D721Med (cell line): ENCODE measurements at places on chromosomes 7 and 10.

- no peak for DNase-seq
Measured at GRCh38 chr10:14588084-14588937, 186.4 kb downstream of the FAM107B start.

- no peak for DNase-seq
Measured at GRCh38 chr7:136940917-136941316, 72.5 kb downstream of the CHRM2 start.

GRCh38 chr7:127035203-127035849 lies 217.4 kb downstream of the GRM8 start:
- DNase-seq, result no peak

DNA sequence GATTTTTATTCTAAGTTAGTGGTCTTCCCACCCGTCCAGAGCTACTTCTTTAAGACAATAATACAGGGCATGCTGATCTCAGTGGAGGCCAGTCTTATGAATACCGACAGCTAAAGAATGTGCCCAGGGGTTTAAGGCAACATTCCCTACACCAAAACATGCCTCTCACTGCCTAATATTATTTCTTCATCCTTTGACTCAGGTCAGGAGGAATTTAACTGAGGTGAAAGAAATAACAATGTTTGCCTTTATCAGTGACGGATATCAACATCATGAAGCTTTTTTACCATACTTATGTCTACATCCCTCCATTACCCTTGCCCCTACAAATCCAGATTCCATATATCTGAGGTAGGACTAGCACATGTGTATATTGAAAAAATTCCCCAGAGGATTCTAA lies 33.3 kb upstream of the TES start:
- DNase-seq, result no peak

DNA sequence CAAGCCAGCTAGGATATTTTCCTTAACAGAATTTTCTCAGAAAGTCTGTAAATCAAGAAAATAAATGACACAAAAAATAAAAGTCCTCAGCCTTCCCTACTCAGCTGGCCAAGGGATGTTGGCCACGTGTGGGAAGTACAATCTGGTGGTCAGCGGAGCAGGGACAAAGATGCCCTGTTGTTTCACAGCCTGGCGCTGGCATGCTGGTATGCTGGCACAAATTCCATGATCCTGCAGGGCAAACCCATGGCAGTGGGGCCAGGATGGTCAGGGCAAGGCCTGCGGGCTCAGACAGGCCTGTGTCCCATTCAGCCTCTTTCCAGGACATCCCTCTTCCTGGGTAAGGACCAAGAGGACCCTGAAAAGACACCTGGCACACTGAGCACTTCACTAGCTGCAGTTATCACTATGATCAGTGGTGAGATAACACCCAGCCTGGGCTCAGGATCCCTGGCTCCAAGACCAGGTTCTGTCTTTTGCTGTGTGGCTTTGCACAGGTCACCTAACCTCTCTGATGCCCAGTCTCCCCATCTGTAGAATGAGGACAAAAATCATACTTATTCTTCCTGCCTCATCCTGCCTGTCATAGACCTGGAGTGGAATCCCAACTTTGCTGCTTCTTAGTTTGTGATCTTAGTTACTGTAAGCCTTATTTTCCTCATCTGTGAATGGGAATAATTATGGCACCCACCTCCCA lies 10.8 kb upstream of the HSPA12A start:
- DNase-seq, result no peak

GRCh38 chr7:50404392-50404791 lies 45.8 kb downstream of the FIGNL1 start:
- no peak for DNase-seq

GRCh38 chr7:107579554-107579884 lies 527 bp upstream of the BCAP29 start:
- no peak for DNase-seq

DNA sequence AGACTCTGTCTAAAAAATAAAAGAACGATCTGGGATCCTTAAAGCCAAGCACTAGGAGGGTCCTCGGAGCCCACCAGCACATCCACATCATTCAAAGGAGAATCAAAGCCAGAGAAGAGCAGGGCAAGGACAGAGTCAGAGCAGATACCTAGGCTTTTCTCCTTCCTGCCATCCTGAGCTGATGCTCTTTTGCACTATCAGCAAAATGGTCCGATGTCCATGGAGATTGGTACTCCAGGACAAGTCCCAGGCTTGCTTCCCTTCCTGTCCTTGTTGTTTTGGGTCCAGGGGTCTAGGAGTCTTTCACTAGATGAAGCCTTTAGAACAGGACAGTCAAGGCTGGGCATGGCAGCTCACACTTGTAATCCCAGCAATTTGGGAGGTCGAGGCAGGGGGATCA lies 58.0 kb upstream of the ELN start:
- DNase-seq, result no peak

DNA sequence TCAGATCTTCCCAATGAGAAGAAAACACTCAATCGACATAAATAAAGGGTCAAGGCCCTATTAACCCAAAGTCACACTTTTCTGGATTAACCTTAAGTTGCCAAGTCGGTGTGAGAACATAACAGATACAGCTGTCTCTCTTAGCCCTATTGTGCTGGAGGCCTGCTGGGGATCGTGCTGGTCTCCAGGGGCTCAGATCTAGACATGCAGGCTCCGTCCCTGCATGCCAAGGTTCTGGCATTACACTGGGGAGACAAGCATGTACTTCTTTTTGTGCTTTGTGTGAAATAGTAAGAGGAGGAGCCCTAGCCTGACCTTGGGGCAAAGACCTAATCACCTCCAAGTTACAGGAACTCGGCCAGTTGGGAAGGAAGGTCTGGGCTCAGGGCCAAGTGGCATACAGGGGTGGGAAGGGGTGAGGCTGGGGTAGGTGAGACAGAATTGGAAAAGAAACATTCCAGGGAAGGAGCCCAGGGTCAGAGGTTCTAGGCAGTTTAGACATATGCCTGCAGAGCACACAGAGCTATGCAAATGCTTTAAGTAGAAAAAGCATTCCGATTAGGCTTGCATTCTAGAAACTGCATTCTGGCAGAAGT lies 216.4 kb downstream of the HECW1 start:
- DNase-seq, result no peak

GRCh38 chr7:51543801-51544553 lies 227.4 kb upstream of the COBL start:
- no peak for DNase-seq

- no peak for DNase-seq
Measured at GRCh38 chr10:83605783-83606630, 533.3 kb upstream of the GHITM start.

GRCh38 chr7:87474533-87475358 lies 734 bp downstream of the ABCB4 start:
- DNase-seq, result no peak

DNA sequence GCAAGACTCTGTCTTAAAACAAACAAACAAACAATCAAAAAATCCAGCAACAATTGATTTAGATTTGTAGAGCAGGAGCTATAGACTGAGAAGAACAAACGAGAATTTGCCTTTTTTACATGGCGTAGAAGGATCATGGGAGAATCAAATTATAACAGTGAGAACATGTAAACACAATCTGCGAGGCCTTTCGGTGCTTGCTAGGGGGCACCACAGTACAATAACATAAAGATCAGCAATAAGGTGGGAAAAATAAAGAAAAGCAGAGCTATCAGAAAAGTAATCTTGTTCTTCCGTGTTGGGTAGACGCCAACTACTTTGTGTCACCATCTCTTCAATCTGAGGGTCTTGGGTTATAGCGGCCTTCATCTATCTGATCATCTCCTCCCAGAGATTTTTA lies 82.2 kb downstream of the NOD1 start:
- no peak for DNase-seq

DNA sequence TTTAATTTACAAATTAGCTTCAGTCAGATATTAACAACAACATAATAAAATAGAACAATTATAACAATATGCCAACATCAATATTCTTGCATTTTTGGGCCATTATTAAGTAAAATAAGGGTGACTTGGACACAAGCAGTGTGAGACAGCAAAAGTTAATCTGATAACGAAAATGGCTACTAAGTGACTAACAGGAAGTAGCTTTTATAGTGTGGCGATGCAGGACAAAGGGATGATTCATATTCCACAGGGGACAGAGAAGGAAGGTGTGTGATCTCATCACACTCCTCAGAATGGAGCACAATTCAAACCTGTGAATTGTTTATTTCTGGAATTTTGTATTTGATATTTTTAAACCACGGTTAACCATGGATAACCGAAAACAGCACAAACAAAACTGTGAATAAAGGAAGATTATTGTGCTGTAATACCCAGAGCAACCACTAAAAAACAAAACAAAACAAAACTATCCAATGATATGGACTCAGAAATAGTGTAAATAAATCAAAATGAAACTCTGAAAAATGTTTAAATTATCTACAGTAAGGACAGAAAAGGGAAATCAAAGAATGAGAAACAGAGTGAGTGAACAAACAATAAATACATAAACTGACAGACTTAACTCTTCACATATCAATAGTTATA lies 66.9 kb upstream of the TFEC start:
- DNase-seq, result no peak

DNA sequence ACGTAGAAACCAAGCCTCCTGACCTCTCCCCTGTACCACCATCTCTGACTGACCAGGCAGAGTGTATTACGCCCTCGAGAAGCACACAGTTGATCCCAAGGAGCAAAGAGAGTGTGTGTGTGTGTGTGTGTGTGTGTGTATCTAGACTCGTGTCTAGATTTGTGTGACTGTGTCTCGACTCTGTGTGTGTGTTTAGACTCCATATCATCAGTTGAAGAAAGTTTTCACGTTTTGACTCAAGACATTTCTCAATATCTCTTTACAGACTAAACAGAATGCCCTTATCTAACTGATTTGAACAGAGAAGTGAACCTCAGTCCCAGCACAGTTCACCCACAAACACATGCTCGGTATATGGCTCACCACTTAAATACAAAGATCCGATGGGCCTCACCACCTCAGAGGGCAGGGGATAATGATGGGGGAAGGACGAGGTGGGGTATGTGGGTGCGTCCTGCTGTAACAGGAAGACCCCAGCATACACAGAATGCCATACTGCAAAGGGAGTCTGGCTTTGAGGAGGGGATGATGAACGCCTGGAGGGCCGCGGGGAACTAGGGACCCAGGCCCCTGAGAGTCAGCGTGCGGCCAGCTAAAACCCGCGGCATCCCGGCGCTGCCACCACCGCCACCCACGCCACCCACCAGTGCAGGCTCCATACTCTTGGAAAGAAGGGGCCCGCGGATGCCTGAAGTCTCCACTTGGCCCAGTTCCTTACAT lies 780 bp downstream of the ALDH18A1 start:
- DNase-seq, result no peak

DNA sequence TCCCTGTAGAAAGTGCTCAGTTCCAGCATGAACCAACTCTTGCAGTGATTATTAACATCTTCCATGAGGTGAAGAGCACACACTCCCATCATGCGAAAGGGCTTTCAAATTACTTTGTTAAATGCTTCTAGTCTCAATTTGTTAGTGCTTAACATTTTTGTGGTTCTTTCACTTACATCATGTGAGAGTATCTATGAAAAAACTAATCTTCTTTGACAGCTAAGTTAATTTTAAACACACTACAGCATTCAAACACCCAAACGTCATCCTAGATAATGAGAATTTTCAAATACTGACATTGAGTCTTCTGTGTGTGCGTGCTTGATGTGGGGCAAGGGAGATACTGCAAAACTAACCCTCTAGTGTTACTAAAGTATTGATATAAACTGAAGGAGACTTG lies 84.8 kb downstream of the ETV1 start:
- DNase-seq, result no peak

GRCh38 chr7:96135241-96135640 lies 186.7 kb downstream of the SLC25A13 start:
- DNase-seq, result no peak

DNA sequence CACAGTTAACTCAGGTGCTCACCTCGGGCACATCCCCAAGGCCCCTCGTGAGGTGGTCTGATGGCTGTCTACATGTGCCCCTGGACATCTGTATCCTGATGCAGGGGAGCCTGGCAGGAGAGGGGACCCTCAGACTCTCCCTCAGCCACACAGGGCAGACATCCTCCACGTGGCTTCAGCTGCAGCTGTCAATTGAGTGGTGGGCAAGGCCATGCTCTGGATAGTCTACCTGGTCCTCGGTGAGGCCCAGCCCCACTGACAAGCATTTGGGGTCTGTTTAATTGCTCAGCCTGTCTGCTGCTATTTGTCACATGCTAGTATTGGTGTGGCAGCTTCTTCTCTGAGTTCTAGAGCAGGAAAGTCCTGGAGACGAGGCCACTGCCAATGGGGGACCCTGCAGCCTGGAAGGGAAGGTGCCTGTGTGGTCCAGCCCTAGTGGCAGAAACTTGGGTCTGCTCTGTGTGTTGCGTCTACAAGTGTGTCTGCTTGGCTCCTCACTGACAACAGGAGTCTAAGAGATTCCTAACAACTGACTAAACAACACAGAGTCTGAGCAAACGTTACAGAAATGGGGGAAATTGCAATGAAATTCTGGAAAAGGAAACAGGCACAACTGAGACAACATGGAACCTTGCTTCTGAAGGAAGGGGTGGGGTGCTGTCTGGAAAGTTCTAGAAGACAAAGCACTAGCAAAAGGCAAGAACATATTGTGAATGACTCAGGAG lies 59.3 kb upstream of the IGFBP3 start:
- DNase-seq, result no peak

GRCh38 chr10:43691485-43691884 lies 42.8 kb upstream of the ZNF32 start:
- DNase-seq, result no peak

DNA sequence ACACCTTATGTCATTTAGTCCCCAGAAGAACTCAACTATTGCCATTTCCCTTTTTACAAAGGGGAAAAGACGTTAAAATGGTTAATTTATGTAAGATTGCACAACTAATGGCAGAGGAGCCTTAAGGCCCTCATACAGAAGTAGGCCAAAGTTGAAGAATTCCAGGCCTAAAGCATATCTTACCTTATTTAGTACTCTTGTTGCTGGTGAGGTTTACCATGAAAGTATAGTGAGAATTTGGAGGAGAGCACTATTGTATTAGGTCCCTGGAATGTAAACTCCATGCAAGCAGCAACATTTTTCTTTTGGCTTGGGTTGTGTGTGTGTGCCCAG lies 731 bp upstream of the CRPPA start:
- no peak for DNase-seq

GRCh38 chr7:21566094-21566493 lies 23.3 kb downstream of the DNAH11 start:
- DNase-seq, result no peak

GRCh38 chr7:29194594-29195427 lies at the start of gene CHN2:
Gene CHN2 (plus strand): TSS chr7:29194775.
- DNase-seq, result no peak

DNA sequence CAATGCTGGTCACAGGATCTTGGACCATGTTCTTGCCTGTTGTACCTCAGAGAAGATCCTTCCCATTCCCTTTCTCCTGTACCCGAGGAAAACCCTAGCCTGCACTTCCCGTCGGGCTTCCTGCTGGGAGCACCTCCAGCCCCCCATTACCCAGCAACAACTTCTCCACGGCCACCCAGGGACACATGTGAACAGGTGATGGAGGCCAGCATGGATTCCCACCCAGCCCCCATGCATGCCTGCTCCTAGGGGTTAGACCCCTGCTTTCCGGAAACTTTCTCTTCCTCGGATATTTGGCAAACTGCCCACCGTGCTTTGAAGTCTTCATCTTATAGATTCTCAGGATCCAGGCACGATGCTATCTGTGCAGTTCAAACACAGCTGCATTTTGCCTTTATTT lies 67.3 kb downstream of the CALML3 start:
- DNase-seq, result no peak
